ENCODE measurements at places on chromosomes 1 and 21.

DNA sequence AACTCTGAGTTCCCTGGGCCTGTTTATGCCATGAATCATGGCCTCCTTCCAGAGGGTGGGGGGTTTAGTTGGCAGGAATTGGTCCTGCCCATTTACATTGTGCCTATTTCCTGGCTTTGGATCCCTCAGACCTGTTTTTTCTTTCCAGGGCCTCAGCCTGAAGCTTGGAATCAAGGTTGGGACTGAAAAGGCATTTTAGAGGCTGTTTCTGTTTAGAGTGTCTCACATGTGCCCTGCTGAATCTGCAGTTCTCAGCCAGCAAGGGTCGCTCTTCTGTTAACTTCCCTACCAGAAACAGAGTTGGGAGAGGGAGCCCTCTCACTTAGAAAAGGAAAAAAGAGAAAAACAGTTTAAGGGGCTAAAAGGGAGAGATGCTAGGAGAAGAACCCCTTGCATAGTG lies 191.1 kb downstream of the PTPRC start:
- DNase-seq, result no peak

- DNase-seq, result no peak
Observed at GRCh38 chr1:47727051-47727696, 270.0 kb downstream of the TRABD2B start.

GRCh38 chr1:181141431-181141910 lies 53.0 kb downstream of the IER5 start:
- no peak for DNase-seq

DNA sequence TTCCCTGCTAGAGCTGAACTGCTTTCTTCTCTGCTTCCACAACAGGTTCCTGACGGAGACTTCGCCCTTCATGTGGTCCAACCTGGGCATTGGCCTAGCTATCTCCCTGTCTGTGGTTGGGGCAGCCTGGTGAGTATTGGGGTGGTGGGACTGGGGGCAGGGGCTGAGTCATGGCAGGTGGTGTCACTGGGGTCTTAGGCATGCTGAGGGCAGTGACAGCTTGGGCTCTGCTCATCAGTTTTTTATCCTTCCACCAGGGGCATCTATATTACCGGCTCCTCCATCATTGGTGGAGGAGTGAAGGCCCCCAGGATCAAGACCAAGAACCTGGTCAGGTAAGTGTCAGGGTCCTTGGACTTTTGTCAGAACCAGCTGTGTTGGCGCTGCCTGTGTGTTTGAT lies 1.3 kb downstream of the ATP6V0B start:
- DNase-seq, result no peak

DNA sequence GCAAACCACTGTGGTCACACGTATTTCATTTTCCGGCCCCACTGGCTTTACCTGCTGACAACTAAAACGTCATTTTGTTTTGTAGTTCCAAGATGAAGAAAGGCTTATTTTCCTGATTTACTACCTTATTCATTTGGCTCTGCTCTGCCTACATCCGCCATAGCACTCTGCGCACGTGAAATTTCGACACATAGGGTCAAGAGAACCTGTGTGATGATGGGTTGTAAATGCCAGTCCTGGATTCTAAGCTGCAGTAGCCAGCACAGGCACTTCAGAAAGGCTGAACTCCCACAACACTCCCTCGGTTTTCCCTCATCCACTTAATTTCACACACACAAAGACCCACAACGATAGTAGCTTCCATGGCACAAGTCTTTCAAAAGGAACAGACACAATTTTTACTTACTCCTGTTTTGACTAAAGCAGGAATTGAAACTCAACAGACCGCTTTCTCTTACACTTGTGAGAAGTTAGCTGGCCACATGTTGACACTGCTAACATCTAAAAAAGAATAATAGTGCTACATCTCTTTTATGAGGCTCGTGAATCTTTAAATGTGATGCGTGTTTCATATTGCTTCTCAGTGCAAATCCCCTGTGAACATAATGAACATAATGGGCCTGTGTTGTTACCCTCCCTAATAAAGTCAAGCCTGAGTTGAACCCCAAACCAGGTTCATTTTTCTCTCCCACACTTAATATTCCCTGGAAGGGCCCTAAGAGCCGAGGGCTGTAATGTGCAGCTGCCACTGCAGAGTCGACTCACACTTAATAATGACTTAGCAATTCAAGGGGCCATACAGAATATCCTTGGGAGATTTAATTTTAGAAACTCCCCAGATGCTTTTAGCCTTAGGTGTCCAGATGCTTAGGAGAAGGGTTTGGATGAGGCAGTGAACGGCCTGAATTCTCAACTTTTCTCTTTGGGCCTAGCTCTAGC lies 1.5 kb upstream of the RUNX1 start:
- no peak for DNase-seq
